ENCODE measurements at places on chromosomes 3 and 15. TPM values are rescaled to one million over a fixed set of nuclear protein-coding genes. Genes with fewer than 3 reads are reported as not detected.

Gene A4GNT
- not detected for total RNA-seq

Gene CCR5
- total RNA-seq = not detected

Gene FOXB1
- not detected for total RNA-seq

Gene GNB4
- total RNA-seq = 90.4 TPM

Gene FSD2
- total RNA-seq = not detected

Gene ISLR
- 23.8 TPM for total RNA-seq

Gene ATP8B4
- total RNA-seq = 1.9 TPM

Gene ARL14
- total RNA-seq = 0.49 TPM

Gene IL5RA
- 0.10 TPM for total RNA-seq

Gene GOLGA8N
- 4.4 TPM for total RNA-seq

Gene SOX14
- total RNA-seq = not detected

Gene CORO2B
- 0.80 TPM for total RNA-seq

Gene SLCO3A1
- 23.1 TPM for total RNA-seq

Gene SLC9C1
- not detected for total RNA-seq

Gene CAPN3
- 37.3 TPM for total RNA-seq

Gene FXR1
- 94.0 TPM for total RNA-seq

Gene AVEN
- total RNA-seq = 14.6 TPM

Gene ACTC1
- 0.62 TPM for total RNA-seq

Gene CDCP1
- total RNA-seq = 44.1 TPM

Gene TAGLN3
- total RNA-seq = not detected

Gene SYNPR
- total RNA-seq = not detected

Gene LYZL4
- not detected for total RNA-seq

Gene BCHE
- 6.3 TPM for total RNA-seq

Gene RAP2B
- total RNA-seq = 12.3 TPM

Gene SEMA3G
- total RNA-seq = 17.9 TPM

Gene NR2E3
- not detected for total RNA-seq

Gene RTP3
- not detected for total RNA-seq

Gene CXCR6
- 0.44 TPM for total RNA-seq

Gene SAMMSON
- total RNA-seq = not detected

Gene LRRIQ4
- total RNA-seq = not detected

Gene ACAD11
- total RNA-seq = 13.7 TPM

Gene C3orf49
- not detected for total RNA-seq

Gene NR2F2
- total RNA-seq = 14.0 TPM

Gene AZI2
- 44.0 TPM for total RNA-seq

Gene PAQR9
- not detected for total RNA-seq

Gene PRSS50
- not detected for total RNA-seq

Gene PSMD2
- total RNA-seq = 263 TPM

Gene ZFAND6
- total RNA-seq = 104 TPM

Gene GNAT1
- total RNA-seq = not detected
